Activated T-cell treated with anti-CD3 and anti-CD28 coated beads, Interleukin-2, amount 50 U/mL, for 24 hours (primary cell): ENCODE measurements at places on chromosomes 2 and 18.

DNA sequence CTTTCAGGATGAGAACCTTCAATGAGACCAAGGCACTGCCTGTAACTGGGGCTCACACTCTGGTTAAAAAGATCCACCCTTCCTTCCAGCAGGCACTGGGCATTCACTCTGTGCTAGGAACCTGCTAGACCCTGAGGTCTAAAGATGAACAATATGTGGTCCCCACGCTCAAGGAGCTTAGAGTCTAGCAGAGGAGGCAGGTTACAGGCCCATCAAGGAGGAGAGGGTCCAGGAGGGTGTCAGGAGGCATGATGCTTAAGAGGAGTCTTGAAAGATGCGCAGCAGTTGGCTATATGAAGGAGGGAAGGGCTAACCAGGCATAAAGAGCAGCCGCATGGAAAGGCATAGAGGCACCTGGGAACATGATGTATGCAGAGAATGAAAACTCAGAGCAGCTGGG, 4.5 kb downstream of the ANKRD53 start:
- peak; percentile 17 for DNase-seq

- DNase-seq: no peak
Observed at GRCh38 chr2:130767408-130767775, 12.1 kb downstream of the AMER3 start.

GRCh38 chr2:3148716-3149115, 228.9 kb downstream of the EIPR1 start:
- DNase-seq: no peak

GRCh38 chr2:173472112-173472511, 117.4 kb downstream of the CDCA7 start:
- DNase-seq: no peak

- no peak for DNase-seq
Observed at GRCh38 chr2:151833984-151834383, 5.8 kb upstream of the ARL5A start.

DNA sequence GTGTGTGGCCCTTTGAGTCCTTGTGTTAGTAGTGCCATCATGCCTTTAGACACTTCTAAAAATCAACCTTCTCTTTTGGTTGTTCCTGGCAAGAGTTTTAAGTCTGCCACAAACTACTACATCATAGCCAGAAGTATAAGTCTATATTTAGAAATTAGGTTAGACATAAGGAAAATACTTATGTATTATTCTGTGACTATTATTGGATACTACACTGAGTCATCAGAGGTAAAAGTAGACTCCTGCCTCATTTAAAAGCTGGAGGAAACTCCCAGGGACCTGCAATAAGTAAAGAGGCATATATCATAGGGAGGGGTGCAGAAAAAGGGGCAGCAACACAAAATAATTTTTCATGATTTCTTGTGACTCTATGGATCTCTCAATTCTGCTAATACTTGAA, 99.4 kb upstream of the OSR1 start:
- DNase-seq: no peak

DNA sequence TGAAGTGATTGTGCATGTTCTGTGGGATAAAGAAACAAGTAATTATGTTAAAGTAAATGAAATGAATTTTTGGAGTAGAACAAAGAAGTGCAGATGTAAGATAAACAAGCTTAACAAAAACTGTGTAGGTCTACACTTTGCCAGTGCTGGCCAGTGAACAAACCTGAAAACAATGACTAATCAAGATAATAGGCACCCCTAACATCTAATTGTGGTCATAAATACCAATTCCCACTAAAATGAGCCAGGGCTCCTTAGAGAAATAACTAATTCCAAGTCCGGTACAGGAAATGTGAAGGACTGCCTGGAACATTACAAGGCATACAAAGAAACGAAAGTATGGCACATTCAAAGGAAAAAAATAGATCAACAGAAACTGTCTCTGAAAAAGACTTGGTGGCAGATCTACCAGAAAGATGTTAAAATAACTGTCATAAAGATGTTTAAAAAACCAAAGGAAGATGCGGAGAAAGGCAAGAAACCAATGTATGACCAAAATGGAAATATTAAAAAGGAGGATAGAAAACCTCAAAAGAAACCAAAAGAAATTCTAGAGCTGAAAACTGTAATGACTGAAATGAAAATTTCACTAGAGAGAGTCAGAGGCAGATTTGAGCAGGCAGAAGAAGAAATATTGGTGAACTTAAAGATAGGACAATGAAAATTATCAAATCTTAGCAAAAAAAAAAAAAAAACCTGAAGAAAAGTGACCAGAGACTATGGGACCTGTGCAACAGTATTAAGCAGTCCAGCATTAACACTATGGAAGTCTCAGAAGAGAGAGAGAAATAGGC, 94.7 kb upstream of the SLC66A3 start:
- DNase-seq: no peak

DNA sequence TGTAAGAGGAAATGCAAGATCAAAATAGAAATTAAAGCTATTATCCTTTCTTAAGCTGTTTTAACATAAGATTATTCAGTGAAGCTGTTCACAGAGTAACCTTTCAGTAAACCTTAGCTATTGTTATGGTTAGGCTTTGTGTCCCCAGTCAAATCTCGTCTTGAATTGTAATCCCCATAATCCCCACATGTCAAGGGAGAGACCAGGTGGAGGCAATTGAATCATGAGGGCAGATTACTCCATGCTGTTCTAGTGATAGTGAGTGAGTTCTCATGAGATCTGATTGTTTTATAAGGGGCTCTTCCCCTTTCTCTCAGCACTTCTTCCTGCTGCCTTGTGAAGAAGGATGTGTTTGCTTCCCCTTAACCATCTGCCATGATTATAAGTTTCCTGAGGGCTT, 424.4 kb downstream of the DSEL start:
- no peak for DNase-seq

GRCh38 chr2:219987830-219988229, 360.4 kb downstream of the SLC4A3 start:
- no peak for DNase-seq

GRCh38 chr2:69641887-69642708, 1.4 kb downstream of the AAK1 start:
- DNase-seq: no peak

DNA sequence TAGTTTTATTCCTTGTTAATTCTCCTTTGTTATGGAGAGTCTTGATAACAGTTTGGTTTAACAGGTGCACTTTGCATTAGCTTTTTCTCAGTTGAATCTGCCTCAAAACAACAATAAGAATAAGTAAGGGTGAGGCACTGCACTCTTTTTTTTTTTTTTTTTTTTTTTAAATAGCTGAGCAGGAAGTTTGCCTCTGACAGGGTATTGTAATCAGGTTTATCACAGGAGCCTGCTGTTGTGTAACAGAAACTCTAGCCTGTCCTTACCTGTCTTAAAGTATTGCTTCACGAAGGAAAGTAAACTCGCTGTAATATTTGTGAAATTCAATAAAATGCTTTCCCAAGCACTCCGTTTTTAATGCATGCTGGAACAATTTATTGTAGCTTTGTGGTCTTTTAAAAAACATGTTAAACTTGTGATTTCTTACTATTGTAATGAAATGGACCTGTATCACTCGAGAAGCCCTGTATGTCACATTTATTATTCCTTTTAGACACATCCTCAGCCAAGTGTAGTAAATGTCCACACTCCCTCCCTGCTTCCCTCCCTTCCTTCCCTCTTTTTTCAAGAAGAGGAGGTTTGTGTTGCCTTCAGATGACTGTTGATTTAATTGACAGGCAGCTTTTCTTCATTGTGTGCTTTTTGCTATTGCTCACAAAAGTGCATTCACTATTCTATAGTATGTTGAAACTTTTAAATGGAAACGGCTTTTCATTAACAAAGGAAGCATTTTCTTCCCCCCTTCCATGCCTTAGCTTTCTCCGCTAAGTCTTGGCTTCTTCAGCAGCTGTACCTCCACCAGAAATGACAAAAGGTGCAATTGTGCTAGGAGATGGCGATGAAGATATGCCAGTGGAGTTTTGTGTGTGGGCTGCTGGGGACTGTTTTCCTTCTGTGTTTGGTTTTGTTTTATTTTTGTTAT, 52.7 kb downstream of the TAF1B start:
- no peak for DNase-seq

DNA sequence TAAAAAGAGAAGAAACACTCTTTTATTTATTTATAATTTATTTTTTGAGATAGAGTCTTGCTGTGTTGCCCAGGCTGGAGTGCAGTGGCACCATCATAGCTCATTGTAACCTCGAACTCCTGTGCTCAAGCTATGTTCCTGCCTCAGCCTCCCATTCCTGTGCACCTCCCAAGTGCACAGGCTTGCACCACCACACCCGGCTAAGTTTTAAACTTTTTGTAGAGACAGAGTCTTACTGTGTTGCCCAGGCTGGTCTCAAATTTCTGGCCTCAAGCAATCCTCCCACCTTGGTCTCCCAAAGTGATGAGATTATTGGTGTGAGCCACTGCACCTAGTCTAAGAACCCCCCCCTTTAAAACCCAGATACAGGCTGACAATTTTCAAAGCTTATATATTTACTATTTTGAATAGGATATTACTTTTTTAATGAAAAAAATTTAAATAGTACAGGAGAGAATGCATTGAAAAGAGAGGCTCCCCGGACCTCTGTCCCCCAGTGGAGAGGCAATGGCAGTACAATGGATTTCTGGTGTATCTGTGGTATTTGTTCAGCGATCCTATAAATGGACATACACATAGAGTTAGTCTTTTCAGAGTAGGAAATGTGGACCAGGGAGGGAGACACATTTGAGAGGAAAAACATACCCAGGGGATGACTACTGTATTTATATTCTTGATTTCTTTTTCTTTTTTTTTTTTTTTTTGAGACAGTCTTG, 48.1 kb upstream of the CNOT11 start:
- DNase-seq: no peak

DNA sequence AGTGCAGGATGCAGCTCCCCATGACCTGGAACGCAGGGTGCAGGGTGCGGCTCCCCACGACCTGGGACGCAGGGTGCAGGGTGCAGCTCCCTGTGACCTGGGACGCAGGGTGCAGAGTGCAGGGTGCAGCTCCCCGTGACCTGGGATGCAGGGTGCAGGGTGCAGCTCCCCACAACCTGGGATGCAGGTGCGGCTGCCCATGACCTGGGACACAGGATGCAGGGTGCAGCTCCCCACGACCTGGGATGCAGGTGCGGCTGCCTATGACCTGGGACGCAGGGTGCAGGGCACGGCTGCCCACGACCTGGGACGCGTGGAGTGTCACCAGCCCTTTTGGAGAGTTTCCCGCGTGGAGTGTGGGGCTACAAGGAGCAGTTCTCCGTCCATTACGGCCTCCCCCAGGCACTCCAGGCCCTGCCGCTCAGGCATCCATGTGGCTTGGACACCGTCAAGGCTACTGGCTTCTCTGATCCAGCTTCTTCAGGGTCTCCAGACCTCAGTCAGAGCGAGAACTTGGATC, 38.7 kb downstream of the PXDN start:
- no peak for DNase-seq

GRCh38 chr2:18440141-18440661, 120.3 kb downstream of the RDH14 start:
- no peak for DNase-seq

DNA sequence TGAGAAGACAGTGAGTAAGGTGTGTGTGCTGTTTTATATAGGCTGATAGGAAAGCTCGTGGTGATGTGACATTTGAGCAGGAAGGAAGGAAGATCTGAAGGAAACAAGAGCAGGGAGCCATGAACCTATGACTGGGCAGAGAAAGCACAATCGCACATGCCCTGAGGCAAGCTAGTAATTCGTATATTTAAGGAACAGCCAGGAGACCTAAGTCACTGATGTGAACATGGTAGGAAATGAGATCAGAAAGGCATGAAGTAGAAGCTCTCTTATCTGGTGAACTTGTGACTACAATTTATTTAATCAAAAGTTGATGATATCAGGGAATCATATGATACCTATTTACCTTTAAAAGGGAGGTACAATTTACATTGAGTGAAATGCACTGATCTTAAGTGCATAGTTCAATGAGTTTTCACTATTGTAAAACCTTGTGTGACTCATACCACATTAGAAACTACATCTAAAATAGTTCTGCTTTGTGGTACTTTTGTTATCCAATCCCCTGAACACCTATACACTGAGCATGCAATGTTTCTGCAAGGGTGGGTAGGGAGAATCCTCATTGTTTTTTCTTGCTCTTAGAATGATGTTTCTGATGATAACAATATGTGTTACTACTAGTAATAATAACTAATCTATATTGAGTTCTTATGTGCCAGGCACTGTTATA, 67.5 kb downstream of the GALNT13 start:
- DNase-seq: no peak

DNA sequence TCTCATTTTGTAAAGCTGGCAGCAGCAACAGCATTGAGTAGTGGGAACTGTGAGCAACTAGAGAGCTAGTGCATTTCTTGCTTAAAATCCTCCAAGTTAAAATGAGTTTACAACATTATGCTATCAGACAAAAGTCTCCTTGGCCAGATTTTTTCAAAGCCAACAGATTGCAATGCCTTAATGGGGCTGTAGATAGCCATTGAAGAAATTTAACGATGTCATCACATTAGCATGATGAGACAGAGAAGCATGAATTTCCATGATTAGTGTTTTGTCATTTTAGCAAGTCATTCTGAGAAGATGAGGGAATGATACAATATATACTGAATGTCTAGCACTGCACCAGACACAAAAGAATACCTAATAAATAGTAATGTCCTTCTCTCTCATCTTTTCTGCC, 307.5 kb upstream of the REG3G start:
- DNase-seq: no peak

GRCh38 chr18:48979944-48980890, 29.5 kb upstream of the SMAD7 start:
- no peak for DNase-seq

GRCh38 chr2:238846378-238846627, 1.6 kb upstream of the TWIST2 start:
- no peak for DNase-seq

- no peak for DNase-seq
Observed at GRCh38 chr2:220081171-220081570, 453.7 kb downstream of the SLC4A3 start.

- peak; percentile 65 for DNase-seq
Observed at GRCh38 chr2:127859712-127860085, 1.7 kb upstream of the POLR2D start.

DNA sequence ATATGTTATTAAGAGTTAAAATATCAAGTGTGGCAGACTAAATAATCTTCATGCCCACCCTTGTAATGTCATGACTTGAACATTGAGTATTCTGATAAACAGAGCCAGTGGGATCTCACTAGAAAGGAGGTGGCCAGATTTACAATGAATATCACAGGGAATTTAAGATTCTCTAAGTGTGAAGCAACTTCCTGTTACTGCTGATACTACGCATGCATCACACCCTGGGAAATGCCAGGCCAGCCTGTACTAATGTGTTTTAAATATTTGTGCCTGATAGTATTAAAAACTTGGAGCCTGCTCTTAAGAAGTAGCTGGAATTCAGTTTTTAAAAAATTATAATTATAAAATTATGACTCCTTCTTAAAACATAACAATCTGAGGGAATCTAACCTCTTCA, 148.3 kb downstream of the LAMA3 start:
- DNase-seq: no peak

- DNase-seq: no peak
Observed at GRCh38 chr2:109258905-109259540, 130.0 kb downstream of the SH3RF3 start.
